CD4-positive, alpha-beta memory T cell (primary cell): ENCODE measurements at places on chromosomes 7 and 10.

GRCh38 chr7:154915600-154915999, 87.3 kb downstream of the PAXIP1 start:
- no peak for DNase-seq

GRCh38 chr7:46835556-46835955, 746.4 kb downstream of the TNS3 start:
- DNase-seq, result no peak

DNA sequence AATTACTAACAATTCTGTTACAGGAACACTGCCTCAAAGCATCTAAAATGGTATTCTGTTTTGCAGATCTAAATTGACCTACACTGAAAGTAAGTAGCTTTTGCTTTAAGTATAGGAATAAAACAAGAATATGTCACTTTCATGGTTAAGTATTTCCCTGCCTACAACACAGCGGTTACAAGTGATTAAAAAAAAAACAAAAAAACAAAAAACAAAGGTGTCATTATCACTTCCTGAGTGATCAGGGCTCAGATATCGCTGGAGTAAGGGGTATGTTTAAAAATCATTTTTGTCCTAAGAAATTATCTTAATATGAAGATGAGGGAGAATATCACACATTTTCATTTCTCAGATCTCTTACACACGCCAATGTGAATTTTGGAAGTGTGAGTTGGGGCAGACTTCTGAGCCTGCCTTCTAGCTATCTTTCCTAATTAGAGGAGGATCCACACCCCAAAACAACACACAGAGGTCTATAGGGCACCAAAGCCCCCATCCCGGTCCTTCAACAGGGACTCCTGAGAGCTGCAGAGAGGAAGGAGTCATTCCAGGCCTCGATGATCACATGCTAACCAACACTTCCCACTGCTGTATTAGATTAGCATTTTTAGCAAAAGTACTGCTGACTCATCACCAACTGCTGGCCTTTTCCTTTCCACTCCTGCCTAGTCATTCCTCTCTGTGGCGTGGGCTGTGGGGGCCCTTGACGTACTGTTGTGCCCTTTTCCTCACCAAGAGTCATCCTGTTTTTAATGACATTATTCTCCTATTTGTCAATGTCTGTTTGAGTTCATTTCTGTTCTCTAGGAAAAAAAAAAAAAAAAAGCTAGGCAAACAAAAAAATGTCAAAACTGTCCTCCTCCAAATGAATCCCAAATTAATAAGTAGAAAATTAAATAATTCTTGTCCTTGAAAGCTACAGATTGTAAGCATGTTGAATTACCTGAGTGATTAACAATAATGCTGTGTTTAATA, 31.2 kb downstream of the PRTFDC1 start:
- no peak for DNase-seq

- DNase-seq, result peak; percentile 12
Observed at GRCh38 chr7:128167042-128167701, 73.9 kb upstream of the LEP start.

DNA sequence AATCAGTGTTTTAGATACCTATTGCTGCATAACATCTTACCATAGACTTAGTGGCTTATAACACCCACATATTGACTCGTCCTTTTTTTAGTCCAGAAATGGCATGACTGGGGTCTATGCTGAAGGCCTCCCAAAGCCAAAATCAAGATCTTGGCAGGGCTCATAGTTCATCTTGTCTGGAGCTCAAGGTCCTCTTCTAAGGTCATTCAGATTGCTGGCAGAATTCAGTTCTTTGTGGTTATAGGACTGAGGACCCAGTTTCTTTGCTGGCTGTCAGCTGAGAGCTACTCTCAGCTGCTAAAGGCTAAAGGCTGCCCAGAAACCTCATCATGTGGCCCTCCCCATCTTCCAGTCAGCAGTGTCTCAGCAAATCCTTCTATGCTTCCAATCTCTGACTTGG, 165.5 kb downstream of the FAM107B start:
- no peak for DNase-seq

- no peak for DNase-seq
Observed at GRCh38 chr10:87942884-87943527, 79.6 kb downstream of the PTEN start.

- DNase-seq, result peak; percentile 29
Observed at GRCh38 chr7:127107601-127108007, 145.1 kb downstream of the GRM8 start.

DNA sequence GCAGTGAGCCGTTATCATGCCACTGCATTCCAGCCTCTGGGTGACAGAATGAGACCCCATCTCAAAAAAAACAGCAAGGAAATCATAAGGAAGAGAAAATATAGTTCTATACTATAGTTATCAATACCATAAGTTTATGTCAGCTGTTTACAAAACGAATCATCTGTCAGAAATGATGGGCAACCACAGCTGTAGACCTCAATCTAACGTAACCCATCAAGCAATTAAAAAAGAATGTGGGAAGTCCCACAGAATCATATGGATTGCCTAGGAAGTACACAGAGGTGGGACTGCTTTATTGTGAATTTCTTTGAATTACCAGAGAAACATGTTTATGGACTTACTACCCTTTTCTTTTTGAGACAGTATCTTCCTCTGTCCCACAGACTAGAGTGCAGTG, 6.9 kb downstream of the NRBF2 start:
- DNase-seq, result no peak

GRCh38 chr10:101784558-101784957, 1.3 kb upstream of the NPM3 start:
- DNase-seq, result no peak

DNA sequence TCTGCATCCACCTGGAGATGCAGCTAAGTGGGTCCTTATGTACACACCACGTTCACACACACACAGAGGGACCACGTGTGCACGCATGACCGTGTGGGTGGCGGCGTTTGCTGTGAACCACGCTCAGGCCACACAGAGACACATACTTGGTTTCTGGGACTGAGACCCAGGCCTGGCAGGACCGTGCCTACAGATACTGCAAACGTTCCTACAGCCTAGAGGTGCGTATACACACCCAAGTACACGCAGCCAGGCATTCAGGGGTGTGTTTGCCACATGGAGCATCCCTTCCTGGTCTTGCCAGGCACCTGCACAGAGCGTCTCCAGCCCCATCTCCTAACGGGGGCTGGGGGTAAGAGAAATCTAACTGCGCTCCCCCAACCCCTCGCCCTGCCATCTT, 49.0 kb upstream of the GTF2IRD1 start:
- no peak for DNase-seq

- DNase-seq, result no peak
Observed at GRCh38 chr10:44506386-44506785, 121.5 kb upstream of the CXCL12 start.

DNA sequence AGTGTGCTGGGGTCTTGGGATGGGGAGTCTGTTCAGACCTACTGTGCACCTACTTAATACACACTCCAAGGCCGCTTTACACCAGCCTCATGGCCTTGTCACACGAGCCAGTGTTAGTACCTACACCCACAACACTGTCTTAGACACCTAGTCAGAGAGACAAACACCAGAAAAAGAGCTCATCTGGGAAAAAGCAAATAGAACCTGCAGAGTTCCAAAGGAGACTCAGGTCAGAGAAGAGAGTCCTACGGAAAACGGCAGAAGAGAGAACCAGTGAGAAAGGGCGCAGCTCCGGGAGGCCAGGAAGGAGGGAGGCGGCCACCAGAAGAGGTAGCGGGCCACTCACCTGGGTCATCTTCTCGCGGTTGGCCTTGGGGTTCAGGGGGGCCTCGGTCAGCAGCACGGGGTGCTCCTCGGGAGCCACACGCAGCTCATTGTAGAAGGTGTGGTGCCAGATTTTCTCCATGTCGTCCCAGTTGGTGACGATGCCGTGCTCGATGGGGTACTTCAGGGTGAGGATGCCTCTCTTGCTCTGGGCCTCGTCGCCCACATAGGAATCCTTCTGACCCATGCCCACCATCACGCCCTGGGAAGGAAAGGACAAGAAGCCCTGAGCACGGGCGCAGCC, 105.3 kb upstream of the TNRC18 start:
- no peak for DNase-seq

DNA sequence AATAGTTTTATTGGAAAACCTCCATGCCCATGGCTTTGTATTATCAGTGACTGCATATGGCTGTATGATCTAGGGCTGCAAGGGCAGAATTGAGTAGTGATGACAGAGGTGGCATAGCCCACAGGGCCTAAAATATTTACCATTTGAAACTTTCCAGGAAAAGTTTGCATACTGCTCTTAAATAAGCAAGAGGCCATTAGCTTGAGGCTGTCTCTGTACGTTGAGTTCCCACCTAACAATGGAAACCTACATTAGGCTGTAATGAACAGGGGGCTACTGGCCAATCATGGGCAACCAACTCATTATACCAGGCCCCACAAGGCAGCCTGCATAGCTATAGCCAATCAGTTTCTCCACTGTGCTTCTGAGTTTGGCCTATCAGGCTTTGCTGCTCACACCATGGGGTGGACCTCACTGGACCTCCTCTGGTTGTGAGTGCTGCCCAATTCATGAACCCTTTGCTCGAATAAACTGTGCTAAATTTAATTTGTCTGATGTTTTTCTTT, 673 bp upstream of the ST8SIA6 start:
- no peak for DNase-seq

- DNase-seq, result no peak
Observed at GRCh38 chr7:78306634-78307033, 508.1 kb downstream of the PHTF2 start.

- no peak for DNase-seq
Observed at GRCh38 chr7:107446988-107447387, 22.9 kb upstream of the GPR22 start.

DNA sequence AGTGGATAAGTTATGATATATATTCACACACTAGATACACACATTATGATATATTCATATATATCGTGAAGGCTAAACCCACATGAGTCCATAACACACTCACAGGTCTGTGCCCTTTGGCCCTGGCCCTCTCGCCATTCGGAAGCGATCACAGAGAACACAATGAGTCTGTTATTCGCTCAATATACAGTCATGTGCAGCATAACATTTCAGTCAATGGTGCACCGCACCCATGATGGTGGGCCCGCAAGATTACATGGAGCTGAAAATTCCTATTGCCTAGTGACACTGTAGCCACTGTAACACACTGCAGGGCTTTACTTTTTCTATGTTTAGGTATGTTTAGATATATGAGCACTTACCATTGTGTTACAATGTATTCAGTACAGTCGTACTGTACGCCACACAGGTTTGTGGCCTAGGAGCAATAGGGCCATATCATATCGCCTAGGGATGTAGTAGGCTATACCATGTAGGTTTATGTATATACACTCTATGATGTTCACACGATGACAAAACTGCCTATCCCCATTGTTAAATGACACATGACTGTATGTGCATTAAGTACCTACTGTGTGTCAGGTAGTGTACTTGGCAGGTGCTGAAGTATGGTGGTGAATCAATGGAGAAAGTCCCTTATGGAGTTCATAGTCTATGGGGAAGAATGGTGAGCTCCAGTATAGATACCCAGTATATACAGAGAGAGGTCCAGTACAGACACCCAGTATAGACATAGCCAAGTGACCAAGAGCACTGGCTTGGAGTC, 198.8 kb upstream of the KLF14 start:
- DNase-seq, result no peak

DNA sequence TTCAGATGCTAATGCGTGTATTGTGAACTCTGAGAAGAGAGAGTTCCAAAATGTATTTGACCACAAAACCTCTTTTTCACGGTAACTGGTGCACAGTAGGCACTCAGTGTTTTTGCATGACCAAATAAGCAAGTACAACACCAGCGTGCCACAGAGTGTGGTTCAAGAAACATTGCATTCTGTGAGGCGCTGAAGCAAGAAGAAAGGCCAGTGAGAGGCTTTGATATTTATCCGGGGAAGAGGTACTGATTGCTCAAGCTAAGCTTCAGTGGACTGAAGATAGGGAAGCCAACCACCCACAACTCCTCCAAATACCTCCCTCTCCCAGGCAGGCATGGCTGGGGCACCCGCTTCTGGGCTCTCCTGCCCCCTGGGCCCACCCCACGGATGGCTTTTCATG, 611.2 kb downstream of the SDK1 start:
- DNase-seq, result no peak

- DNase-seq, result no peak
Observed at GRCh38 chr7:16688249-16688648, 42.3 kb downstream of the BZW2 start.

- DNase-seq, result no peak
Observed at GRCh38 chr10:113434950-113435349, 117.9 kb upstream of the HABP2 start.

DNA sequence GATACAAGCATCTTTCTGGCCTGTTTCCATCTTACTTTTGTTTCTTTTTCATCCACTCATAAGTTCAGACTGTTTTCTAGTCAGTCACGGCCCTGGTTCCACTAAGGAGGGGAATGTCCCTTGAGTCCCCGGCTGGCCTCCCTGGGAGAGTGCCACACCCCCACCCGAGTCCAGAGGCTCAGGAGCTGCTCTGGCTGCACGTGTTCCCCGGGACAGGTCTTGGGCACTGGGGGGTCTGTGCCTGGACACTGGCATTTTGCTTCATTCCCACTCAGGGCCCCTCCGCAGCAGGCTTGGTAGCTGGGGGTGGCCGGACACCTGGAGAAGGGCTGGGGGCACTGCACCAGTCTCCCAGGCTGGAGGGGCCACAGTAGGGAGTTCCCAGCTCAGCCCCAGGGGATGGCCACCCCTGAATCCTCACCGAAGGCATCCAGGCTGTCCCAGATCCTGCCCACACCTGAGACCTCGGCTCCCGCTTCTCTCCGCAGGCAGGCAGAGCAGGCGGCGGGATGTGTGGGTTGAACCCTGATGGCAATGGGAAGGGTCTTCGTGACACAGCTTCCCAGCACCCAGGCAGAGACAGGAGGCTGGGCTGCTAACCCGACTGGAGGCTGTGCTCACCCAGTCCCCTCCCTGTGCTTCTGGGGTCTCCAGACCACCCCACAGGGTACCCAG, 92.3 kb downstream of the BMS1 start:
- no peak for DNase-seq

DNA sequence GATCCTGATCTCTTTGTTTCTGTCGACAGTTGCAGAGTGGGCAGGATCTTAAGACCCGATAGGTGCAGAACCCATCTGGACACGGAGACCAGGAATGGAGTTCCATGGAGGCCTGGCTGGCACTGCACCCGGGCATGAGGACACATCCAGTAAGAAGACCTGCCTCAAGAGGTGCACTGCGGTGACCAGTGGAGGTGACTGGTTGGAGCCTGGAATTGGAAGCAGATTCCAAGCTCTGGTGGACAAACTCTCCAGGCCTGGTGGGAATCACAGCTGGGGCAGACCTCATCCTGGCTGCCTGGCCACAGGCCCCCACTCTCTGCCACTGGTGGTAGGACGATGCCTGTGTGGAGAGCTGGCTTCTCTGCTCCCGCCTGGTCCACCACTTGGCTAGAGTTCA, 31.0 kb downstream of the ZNF775 start:
- DNase-seq, result no peak

DNA sequence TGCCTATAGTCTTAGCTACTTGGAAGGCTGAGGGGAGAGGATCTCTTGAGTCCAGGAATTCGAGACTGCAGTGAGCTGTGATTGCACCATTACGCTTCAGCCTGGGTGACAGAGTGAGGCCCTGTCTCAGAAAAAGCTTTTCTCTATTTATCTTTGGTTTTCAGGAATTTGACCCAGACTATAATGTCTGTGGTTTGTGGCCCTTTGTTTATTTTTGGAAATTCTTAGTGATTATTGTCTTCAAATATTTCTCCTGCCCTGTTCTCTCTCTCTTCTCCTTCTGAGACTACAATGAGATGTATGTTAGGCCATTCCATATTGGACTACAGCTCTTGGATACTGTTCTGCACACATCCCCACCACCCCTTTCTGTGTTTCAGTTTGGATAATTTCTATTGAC, 4.7 kb downstream of the MUC12 start:
- no peak for DNase-seq
